ENCODE measurements at places on chromosomes 2 and 18.

- no peak for DNase-seq
Observed at GRCh38 chr2:46381263-46381849, 84.1 kb downstream of the EPAS1 start.

GRCh38 chr2:114526841-114527240 is 84.4 kb downstream of the DPP10 start:
- no peak for DNase-seq

DNA sequence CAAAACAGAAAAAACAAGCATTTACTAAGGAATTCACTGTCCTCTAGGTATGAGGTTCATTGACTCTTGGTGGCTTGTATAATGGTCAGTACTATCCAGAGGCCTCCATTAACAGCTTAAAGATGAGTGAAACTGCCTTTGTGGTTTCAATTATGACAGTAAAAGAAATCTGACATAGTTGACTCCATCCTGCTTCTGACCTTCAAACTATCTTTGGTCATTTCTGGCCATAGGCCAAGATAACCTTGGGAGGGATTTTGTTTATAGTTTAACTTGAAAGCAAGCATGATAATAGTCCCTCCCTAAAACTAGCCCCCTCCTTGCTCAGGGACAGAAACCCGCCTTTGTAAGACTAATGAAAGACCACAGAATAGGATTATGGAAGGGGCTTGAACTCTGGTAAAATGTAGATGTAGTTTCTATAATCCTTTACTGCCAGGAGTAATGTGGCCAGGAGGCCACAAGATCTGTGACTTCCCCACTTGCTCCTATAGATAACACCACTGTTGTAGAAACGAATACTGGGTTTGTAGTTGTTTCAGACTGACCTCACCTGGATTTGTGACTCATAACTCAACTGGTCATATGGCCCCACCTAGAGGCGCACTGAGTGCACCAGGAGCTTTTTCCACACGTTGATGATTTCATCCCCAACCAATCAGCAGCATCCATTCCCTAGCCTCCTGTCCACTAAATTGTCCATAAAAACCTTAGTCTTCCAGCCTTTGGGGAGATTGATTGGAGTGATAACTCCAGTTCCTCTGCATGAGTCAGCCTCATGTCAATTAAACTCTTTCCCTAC is 8.6 kb upstream of the PLEKHM3 start:
- DNase-seq = no peak

DNA sequence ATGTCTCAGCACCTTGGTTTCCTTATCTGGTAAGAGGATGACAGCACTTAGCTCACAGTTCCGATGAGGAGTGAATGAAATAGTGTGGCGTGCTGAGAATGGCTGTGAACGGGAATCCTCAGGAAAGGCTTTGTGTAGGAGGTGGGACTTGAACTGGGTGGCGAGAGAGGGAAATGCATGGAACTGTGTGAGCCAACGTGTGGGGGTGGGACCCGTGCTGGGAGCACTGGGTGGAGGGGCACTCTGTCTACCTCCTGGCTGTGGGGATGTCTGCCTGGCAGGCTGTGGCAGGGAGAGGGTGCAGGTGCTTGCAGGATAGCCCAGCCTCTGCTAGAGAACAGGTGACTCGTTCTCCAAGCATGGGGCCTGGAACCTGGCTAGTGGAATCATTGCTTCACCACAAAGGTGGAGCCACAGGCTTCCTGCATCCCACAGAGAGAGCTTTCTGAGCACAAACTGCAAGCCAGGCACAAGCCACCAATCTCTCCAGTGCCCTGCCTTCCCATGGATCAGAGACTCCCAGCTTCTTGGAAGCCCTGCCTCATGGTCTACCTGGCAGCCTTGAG is 145.2 kb downstream of the CELF4 start:
- no peak for DNase-seq

DNA sequence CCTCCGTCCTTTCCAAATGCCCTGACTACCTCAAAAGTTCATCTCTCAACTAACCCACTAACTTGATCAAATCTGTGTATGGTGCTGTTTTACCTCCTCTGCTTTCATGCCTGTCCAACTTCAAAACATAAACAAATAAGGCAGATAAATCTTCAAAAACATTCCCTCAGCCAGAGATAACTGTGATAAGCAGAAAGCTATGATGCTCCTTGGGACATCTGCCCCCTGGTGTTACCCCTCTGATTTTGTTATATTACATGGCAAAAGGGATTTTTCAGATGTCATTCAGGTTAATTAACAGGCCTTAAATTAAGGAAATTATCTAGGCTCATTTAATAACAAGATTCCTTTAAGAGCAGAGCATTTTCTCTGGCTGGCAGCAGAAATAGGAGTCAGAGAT is 810.8 kb upstream of the CHAC2 start:
- DNase-seq = no peak

- no peak for DNase-seq
Observed at GRCh38 chr2:4272261-4272858, 569.0 kb downstream of the DCDC2C start.

DNA sequence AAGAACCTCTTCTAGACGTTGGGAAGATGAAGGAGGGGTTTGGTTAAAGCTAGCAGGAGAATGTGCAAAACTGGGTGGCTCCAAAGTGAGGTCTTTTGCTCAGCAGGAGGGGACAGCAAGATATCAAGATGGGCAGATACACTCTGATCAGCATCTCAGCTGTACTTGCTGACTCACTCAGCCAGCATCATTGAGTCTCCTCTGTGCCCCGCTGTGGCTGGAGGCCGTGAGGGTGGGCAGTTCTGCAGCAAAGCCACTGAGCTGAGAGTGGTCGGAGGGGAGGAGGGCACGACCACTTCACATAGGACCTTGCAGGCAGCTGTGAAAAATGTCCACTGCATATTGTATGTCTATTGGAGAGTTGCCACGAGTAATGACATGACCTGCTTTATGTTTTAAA is 152.0 kb downstream of the CAPN13 start:
- DNase-seq = no peak

DNA sequence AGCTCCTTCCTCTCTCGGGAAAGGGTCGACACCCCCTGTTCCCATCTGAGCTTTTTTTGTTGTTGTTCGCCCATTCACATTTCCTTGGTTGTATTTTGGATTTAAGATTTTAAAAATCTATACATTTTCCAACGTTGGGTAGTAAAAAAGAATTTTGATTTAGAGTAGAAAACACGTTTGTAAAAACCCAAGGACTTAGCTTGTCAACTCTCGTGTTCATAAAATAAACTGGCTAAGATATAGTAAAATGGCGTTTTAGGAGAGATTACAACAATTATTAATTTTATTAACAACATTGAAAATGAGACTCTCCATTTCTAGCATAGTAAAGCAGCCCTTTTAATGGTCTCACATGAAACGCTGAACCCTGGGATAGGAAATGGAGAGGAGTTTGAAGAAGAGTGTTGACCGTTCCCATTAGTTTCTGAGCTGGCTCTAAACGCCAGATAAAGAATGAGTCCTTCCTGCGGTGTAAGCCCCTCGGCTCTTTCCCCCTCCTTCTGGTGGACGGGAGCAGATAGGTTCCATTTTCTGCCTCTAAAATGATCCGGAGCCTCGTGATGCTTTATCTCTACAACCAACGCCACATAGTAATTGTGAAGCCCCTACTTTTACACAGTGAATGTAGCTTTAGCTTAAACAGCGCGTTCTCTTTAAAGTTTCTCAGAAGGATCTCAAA is 24.0 kb upstream of the ZNF516 start:
- DNase-seq = no peak

DNA sequence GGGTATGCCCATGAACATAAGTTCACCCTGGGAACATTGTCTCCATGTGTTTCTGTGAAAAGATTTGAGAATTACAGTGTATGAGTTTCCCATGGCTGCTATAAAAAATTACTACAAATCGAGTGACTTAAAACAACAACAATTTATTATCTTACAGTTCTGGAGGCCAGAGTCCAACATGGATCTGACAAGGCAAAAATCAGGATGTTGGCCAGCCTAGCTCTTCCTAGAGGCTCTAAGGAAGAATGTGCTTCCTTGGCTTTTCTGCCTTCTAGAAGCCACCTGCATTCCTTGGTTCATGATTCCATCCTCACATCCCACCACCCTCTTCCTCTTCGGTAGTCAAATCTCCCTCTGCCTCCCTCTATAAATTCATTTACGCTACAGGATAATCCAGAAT is 38.6 kb downstream of the FAM124B start:
- no peak for DNase-seq

DNA sequence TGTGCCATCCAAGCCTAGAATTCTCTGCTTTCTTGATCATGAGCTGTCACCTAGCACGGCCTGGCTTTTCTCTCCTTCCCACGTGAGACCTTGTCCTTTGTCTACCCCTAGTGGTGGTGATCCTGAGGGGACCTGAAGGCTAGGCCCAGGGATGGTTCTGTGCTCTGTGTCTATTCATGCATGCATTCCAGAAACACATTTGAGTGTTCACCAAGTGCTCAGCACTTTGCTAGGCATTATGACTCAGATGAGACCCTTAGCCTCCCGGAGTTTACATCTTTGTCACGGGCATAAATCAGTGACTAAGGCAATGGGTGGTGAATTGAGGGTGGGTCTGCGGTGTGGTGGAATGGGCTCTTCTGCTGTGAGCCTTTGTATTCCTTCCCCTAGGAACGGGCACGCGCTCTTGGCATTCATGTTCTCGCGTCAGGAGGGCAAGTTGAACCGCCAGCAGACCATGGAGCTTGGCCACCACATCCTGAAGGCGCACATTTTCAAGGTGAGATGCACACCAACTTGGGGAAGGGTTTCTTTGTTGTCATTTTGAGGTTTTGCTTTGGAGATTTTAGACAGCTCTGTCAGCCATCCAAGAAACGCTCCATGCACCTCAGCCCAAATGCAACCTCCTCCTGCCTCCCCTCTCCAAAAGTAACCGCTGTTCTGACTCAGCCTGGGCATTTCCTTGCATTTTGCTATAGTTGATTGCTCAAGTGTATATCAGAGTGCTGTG is 100.9 kb downstream of the WDSUB1 start:
- DNase-seq = no peak

DNA sequence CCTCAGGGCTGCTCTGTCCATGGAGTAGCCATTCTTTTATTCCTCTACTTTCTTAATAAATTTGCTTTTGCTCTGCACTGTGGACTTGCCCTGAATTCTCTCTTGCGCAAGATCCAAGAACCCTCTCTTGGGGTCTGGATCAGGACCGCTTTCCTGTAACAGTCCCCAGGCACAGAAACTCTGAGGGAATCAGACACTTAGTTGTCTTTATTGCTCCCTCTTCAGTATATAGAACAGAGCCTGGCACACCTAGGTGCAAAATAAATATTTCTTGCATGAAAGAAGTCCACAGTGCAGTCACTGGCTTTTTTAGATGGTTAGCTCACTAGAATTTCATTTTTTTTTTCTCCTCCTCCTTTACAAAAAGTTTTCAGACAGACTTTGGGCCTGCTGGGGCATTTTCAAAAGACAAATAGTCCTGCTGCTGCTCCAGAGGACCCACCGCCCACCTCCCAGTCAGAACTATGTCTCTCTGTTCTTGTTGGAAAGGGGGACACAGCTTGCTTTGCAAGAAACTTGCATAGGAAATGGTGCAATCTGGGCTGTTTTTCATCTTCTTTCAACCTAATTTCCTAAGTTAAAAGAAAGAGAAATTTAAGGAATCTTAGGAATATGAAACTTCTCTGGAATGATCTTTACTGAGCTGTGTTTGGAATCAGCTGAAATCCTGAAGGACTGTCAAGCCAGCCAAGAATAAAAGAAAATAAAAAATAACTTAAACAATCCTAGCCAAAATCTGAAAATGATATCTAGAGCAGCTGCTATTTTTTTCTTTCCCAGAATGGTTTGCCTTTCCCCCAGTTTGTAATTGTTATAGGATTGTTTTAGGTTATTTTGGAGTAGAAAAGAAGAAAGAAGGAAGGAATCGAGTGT is 31.7 kb upstream of the MAP4K3 start:
- no peak for DNase-seq
